ENCODE measurements at places on chromosomes 13 and 19.

- H3K4me3 ChIP-seq = peak overlapping the region; percentile 67
- peak; percentile 66 for DNase-seq
- H3K27me3 ChIP-seq = no peaks in the 10 kb centered on the region
- H3K36me3 ChIP-seq = peaks cover 25% of the 10 kb centered on the region
- peak overlapping the region; percentile 94 for H3K27ac ChIP-seq
These were observed 6.2 kb downstream of the CARD8 start for GRCh38 chr19:48249502-48250014.

DNA sequence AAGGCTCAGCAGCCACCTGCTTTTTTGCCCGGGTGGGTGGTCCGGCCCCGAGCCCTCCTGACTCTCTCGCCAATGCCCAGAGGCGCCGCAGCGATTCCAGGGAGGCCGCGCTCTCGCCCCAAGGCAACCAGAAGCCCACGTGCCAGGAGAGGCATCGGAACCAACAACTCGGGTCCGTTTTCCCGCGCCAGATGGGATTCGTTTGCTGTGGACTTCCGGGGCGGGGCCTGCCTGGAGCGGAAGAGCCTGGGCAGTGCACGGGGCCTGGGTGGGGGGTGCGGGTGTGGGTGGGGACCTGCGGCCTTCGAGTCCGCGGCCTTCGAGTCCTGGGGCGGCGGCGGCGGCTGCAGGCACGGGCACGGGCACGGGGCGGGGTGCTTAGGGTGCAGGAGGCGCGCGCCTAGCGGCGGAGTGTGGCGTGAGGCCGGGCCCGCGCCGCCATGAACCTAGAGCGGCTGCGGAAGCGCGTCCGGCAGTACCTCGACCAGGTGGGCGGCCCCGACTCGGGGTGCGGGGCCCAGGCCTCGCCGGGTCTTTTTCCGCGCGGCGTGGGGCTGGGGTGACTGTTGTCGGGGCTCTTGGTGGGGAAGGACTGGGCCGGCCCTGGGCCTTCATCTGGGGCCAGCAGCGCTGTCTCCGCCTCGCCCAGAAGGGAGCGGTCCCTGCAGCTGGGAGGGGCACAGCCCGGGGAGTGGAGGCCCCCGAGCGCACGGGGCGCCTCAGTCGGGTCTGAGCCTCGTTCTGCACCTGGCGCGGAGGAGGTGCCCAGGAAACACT, at the start of gene CDC16:
Gene CDC16, plus strand, starts transcription at position 253 of the 777 bp plus-strand sequence. Its CDS starts 188 bp downstream, at position 441.
- peaks cover 32% of the 10 kb centered on the region for H3K36me3 ChIP-seq
- H3K27me3 ChIP-seq = no peaks in the 10 kb centered on the region
- peak within 1 kb of the TSS; percentile 22 for H3K27ac ChIP-seq

DNA sequence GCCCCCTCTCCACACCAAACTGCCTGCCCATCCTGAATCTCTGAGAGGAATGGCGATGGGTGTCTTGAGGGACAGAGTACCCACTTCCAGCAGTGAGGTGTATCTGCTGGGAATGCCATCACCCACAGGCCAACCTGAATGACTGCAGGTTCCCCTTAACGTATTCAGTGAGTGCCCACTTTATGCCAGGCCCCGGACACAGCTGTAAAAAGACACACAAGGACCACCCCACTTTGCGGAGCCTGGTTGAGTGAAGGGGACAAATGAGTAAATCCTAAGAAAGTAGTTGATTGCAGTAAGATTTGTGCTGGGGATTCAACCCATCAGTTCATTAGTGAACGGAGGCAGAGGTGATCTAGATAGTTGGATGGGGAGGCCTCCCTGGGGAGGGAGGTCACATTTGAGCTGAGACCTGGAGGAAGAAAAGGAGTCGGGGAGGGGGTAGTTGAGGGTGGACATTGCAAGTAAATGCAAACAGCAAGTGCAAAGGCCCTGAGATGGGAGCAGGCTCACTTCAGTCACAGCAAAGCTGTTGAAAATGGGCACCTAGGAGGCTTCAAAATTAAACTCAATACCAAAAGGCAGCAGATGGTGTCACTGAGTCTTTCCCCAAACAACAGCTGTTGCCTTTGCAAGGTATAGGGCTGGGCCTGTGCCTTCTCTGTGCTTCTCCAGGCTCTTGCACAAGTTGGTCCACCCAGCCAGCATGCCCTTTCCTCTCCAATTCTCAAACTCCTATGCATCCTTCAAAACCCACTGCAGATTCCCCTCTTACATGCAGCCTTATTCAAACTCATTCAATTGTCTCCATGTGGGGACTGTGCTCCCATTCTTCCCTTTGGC, 4.3 kb downstream of the GDF15 start:
- H3K4me1 ChIP-seq = peaks cover 14% of the 10 kb centered on the region
- peaks cover 38% of the 10 kb centered on the region for H3K27me3 ChIP-seq
- no peak overlapping the region for H3K4me3 ChIP-seq
- no peak overlapping the region for H3K27ac ChIP-seq
- no peaks in the 10 kb centered on the region for H3K36me3 ChIP-seq

GRCh38 chr19:55265723-55266386, 7.0 kb upstream of the PPP6R1 start:
- no peak for DNase-seq
- no peaks in the 10 kb centered on the region for H3K27me3 ChIP-seq
- no peak overlapping the region for H3K4me3 ChIP-seq
- H3K4me1 ChIP-seq = no peaks in the 10 kb centered on the region
- no peak overlapping the region for H3K27ac ChIP-seq

DNA sequence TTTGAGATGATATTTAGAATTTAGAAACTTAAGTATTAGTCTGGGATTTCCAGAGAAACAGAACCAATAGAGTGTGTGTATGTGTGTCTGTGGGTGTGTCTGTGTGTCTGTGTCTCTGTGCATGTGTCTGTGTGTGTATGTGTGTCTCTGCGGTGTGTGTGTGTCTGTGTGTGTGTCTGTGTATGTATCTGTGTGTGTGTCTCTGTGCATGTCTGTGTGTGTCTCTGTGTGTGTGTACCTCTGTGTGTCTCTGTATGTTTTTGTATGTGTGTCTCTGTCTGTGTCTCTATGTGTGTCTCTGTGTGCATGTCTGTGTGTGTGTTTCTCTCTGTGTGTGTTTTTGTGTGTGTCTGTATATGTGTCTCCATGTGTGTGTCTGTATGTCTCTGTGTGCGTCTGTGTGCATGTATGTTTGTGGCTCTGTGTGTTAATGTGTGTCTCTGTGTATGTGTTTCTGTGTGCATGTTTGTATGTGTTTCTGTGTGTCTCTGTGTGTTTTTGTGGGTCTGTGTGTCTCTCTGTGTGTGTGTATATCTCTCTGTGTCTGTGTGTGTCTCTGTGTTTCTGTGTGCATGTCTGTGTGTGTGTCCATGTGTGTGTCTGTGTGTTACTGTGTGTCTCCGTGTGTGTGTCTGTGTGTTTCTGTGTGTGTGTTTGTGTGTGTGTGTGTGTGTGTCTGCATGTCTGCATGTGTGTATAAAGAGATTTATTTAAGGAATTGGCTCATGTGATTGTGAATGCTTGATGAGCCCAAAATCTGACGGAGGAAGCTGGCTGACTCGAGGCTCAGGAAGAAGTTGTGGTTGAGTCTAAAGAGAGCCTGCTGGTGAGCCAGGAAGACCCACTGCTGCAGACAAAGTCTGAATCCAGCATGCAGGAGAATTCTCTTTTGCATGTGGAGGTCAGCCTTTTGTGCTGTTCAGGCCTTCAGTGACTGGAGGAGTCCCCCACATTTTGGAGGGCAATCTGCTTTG, 22.2 kb downstream of the GPR42 start:
- no peaks in the 10 kb centered on the region for H3K4me1 ChIP-seq
- DNase-seq = no peak
- no peak overlapping the region for H3K27ac ChIP-seq

- H3K4me1 ChIP-seq = peaks cover 3% of the 10 kb centered on the region
- no peaks in the 10 kb centered on the region for H3K27me3 ChIP-seq
- no peaks in the 10 kb centered on the region for H3K36me3 ChIP-seq
- DNase-seq = no peak
- H3K27ac ChIP-seq = no peak overlapping the region
These were observed 38.7 kb upstream of the POMP start for GRCh38 chr13:28620011-28620830.

GRCh38 chr13:20456737-20457136, 68.9 kb downstream of the CRYL1 start:
- no peaks in the 10 kb centered on the region for H3K36me3 ChIP-seq
- H3K4me3 ChIP-seq = no peak overlapping the region
- H3K4me1 ChIP-seq = peaks cover 13% of the 10 kb centered on the region
- DNase-seq = no peak

- no peak for DNase-seq
- no peaks in the 10 kb centered on the region for H3K27me3 ChIP-seq
- peaks cover 11% of the 10 kb centered on the region for H3K4me1 ChIP-seq
- no peak overlapping the region for H3K27ac ChIP-seq
- peaks cover 20% of the 10 kb centered on the region for H3K36me3 ChIP-seq
- H3K4me3 ChIP-seq = no peak overlapping the region
These were observed 72.2 kb downstream of the DHRS12 start for GRCh38 chr13:51731759-51732158.

DNA sequence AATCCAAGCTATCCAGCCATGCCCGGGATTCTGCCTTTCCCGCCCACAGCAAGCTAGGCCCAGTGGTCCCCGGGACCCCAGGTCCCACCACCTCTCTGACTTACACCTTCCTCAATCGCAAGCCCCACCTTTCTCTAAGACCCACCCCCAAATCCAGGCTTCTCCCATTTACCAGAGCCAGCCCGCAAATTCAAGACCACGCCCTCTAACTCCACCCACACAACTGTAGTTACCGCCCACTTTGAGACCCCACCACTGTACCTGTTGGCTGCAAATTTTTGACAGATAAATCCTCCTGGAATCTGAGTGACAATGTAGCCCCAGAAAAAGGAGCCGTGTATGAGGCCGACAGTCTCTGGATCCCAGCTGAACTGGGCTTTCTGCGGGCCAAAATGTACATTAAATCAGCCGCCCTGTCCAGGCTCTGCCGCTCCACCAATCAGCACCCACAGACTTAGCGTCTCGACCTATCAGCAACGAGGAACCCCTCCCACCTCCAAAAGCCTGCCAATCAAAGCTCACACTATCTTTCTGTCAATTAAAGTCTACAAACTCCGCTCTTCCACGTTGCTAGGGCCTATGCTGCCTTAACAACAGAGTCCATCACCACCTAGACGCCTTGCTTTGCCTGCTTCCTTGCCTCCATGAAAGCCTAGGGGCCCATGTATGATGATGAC, 6.3 kb downstream of the SLC17A7 start:
- H3K27me3 ChIP-seq = peaks cover 96% of the 10 kb centered on the region
- peak; percentile 37 for DNase-seq
- H3K27ac ChIP-seq = no peak overlapping the region
- H3K36me3 ChIP-seq = no peaks in the 10 kb centered on the region

DNA sequence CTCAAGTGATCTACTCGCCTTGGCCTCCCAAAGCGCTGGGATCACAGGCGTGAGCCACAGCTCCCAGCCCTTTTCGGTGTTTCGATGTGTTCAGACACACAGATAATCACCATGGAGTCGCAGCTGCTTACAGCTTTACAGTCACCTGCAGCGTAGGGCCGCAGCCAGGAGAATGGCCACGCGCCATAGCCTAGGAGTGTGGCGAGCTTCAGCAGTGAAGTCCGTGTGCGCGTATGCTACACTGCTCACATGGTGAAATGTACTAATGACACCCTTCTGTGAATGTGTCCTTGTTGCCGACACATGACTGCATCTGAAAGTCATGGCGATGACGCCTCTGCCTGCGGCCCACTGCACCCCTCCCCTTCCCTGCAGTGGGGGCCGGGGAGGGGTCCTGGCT, 23.6 kb downstream of the AP3D1 start:
- peaks cover 71% of the 10 kb centered on the region for H3K36me3 ChIP-seq
- no peak for DNase-seq
- H3K27ac ChIP-seq = no peak overlapping the region
- H3K4me1 ChIP-seq = no peaks in the 10 kb centered on the region

DNA sequence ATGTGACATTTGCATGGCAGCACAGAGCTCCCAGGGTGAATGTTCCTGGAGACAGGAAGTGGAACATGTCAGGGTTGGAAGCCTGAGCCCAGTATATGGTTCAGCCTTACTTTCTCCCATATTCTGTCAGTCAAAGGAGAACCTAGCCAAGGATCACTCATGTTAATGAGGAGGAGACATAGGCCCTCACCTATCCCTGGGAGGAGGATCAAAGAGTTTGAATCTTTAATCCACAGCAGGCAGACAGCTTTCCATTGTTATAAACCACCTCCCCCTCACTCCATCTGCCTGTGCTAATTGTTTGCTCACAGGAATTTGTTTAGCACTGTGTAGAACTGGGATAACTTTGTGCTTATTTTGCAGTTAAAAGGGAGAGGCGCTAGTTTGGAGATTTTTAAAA, 1069.1 kb downstream of the EFNB2 start:
- H3K36me3 ChIP-seq = no peaks in the 10 kb centered on the region
- no peaks in the 10 kb centered on the region for H3K4me1 ChIP-seq

DNA sequence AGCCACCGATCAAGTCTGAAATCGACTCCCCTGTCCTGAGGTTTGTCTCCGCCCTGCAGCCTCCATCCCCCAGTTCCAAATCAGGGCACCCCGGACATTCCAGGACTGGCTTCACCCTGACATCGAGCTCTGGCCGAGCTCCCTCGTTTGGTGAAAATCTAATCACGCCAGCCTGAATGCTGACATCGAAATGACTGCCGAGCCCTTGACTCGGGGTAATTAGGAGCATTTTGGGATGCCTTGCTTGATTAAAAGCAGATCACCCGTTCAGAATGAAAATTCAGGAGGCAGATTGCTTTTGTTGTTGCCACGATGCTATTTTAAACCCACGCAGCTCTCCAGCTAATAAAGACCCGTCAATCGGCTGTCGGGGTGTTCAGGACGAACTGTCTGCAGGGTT, 34.3 kb downstream of the ZNRF4 start:
- H3K4me1 ChIP-seq = no peaks in the 10 kb centered on the region
- H3K27me3 ChIP-seq = peaks cover 26% of the 10 kb centered on the region
- H3K36me3 ChIP-seq = no peaks in the 10 kb centered on the region
- no peak for DNase-seq

GRCh38 chr19:47699360-47699917, 13.8 kb upstream of the EHD2 start:
- peak; percentile 52 for DNase-seq
- H3K27me3 ChIP-seq = no peaks in the 10 kb centered on the region
- peaks cover 6% of the 10 kb centered on the region for H3K4me1 ChIP-seq
- peaks cover 42% of the 10 kb centered on the region for H3K36me3 ChIP-seq
- H3K4me3 ChIP-seq = no peak overlapping the region
- no peak overlapping the region for H3K27ac ChIP-seq

- H3K27me3 ChIP-seq = peaks cover 29% of the 10 kb centered on the region
- no peak for DNase-seq
- no peak overlapping the region for H3K4me3 ChIP-seq
- H3K27ac ChIP-seq = no peak overlapping the region
These were observed 19.3 kb upstream of the TMEM255B start for GRCh38 chr13:113739527-113740285.

GRCh38 chr13:63408331-63409189, 1992.9 kb upstream of the PCDH20 start:
- no peak for DNase-seq
- H3K4me1 ChIP-seq = no peaks in the 10 kb centered on the region
- no peaks in the 10 kb centered on the region for H3K27me3 ChIP-seq
- no peak overlapping the region for H3K4me3 ChIP-seq

- no peaks in the 10 kb centered on the region for H3K4me1 ChIP-seq
- H3K27ac ChIP-seq = no peak overlapping the region
- no peak for DNase-seq
- no peak overlapping the region for H3K4me3 ChIP-seq
These were observed 1597.1 kb upstream of the MIR17HG start for GRCh38 chr13:89750371-89750770.

GRCh38 chr13:61415749-61416148, at the start of gene PCDH20:
PCDH20 (minus strand) TSS chr13:61415849; CDS start chr13:61415158, 691 bp downstream.
- H3K4me3 ChIP-seq = no peak within 1 kb of the TSS
- no peaks in the 10 kb centered on the region for H3K36me3 ChIP-seq
- no peaks in the 10 kb centered on the region for H3K4me1 ChIP-seq
- no peak for DNase-seq

- peak overlapping the region; percentile 9 for H3K27ac ChIP-seq
- H3K4me1 ChIP-seq = peaks cover 39% of the 10 kb centered on the region
- no peaks in the 10 kb centered on the region for H3K27me3 ChIP-seq
These were observed 22.2 kb downstream of the PCID2 start for GRCh38 chr13:113186061-113186900.

Measured in CD4-positive, alpha-beta T cell (primary cell).